CD4-positive, alpha-beta T cell treated with Interleukin-15 for 4 hours (primary cell): ENCODE measurements at places on chromosomes 7 and 10.

DNA sequence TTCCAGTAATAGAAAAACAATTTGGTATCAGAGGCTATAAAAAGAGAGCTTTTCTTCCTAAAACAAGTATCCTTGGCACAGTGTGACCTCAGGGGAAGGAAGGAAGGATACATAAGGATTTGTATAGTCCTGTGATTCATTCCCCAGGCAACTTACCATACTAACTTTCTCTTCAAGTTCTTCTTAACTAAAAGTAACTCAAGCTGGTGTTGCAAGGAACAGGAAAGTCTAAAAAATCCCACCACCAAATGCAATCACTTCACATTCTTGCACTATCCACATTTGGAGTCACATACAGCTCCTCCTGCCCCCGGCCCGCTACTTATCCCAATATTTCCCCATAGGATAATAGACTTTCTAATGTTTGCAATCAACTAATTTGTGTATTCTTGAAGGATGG is 84.8 kb downstream of the PRKAG2 start:
- no peak for DNase-seq

DNA sequence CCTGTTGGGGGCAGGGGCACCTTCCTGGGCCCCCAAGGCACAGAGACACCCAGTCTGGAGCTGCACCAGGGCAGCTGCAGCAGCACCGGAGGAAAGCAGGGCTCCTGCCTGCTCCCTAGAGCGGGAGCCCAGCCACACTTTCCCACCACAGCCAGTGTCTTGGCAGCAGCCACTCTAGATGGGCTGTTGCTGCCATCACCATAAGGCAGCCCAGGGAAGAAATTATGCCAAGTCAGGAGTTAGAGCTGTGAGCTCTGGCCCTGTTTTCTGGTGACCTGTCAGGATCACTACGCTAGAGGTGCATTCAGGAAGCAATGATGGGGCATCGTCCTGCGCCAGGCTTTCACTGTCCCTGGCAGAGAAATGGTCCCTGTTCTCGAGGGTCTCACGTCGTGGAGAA is 38.0 kb upstream of the ZNRF2 start:
- no peak for DNase-seq

- no peak for DNase-seq
Observed at GRCh38 chr7:80721883-80722615, 83.6 kb downstream of the CD36 start.

- DNase-seq = no peak
Observed at GRCh38 chr10:117667831-117668230, 125.3 kb downstream of the EMX2 start.

GRCh38 chr7:129782818-129783583 is 169.8 kb downstream of the UBE2H start:
- DNase-seq = no peak

DNA sequence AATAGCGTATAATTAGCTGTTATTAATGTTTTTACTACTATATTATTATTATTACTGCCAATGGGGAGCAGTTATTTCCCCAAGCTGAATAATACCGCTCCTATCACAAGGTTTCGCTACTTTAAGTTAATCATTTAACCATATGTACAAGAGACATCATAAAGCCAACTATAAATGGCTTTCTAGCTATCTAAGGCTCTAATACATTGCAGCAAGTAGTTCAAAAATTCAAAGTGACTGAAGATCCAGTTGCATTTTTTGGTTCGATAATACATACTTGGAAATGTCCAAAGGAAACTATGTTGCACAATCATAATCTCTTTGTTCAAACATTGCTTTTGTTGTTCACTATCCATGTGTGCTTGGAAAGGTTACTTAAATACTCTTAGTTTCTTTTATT is 952.0 kb upstream of the MBL2 start:
- DNase-seq = no peak
